ENCODE measurements at places on chromosomes 1 and 21. TPM values are rescaled to one million over a fixed set of nuclear protein-coding genes. Genes with fewer than 3 reads are reported as not detected.

- no peak for DNase-seq
These were observed at the start of gene CNKSR1 for GRCh38 chr1:26177182-26177684. Gene CNKSR1 (plus strand): TSS chr1:26177491. CDS start chr1:26177548, 57 bp downstream.

Gene AZIN2
- total RNA-seq, result 2.8 TPM

Gene FCRL6
- total RNA-seq, result not detected

GRCh38 chr1:33863779-33864178 lies at the start of gene HMGB4:
Gene HMGB4 (plus strand): TSS chr1:33864079. CDS start chr1:33864192, 113 bp downstream.
- DNase-seq, result no peak

Gene MAD2L2
- 89.5 TPM for total RNA-seq

- DNase-seq, result no peak
These were observed 6.7 kb downstream of the TAF1A start for GRCh38 chr1:222583079-222583478.

DNA sequence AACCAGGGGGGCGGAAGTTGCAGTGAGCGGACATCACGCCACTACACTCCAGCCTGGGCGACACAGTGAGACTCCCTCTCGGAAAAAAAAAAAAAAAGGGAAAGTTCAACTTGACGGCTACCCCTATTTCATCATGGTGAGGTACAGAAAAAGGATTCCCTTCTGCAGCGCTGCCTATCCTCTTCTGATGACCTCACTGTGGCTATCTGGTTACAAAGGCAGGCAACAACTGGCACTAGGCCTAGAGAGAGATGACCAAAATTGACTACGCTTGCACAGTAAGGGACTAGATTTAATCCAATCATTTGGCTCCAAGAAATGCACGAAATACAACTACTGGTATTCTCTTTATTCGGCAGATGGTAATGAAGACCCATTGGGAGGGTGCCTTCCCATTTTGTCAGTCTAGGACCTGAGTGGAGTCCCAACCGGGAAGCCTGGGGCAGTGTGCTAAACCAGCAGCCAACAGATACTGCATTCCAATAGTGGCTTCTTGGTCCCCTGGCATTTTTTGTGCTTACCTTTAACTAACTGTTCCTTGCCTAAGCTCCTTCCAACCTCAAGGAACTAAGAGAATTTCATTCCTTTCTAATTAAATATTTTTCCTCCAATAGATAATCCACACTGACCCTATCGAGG lies 36.6 kb downstream of the ITPKB start:
- no peak for DNase-seq

GRCh38 chr1:46812996-46813857 lies 14.4 kb downstream of the CYP4B1 start:
- no peak for DNase-seq

Measured in kidney epithelial cell (primary cell).